ENCODE measurements at places on chromosomes 11 and 22. TPM values are rescaled to one million over a fixed set of nuclear protein-coding genes. Genes with fewer than 3 reads are reported as not detected.

- H3K4me1 ChIP-seq = peaks cover 80% of the 10 kb centered on the region
- no peaks in the 10 kb centered on the region for H3K27me3 ChIP-seq
- H3K36me3 ChIP-seq = peaks cover 4% of the 10 kb centered on the region
- no peak for DNase-seq
Measured at GRCh38 chr11:13289081-13289480, 11.5 kb downstream of the BMAL1 start.

- no peak overlapping the region for H3K4me3 ChIP-seq
- H3K36me3 ChIP-seq = no peaks in the 10 kb centered on the region
- H3K27ac ChIP-seq = no peak overlapping the region
- peaks cover 12% of the 10 kb centered on the region for H3K27me3 ChIP-seq
- no peak for DNase-seq
Measured at GRCh38 chr11:34836958-34837856, 79.0 kb downstream of the APIP start.

GRCh38 chr11:116339306-116340098 lies 433.3 kb downstream of the BUD13 start:
- H3K27ac ChIP-seq = no peak overlapping the region
- peaks cover 2% of the 10 kb centered on the region for H3K27me3 ChIP-seq
- no peaks in the 10 kb centered on the region for H3K4me1 ChIP-seq
- no peak overlapping the region for H3K4me3 ChIP-seq
- no peak for DNase-seq

DNA sequence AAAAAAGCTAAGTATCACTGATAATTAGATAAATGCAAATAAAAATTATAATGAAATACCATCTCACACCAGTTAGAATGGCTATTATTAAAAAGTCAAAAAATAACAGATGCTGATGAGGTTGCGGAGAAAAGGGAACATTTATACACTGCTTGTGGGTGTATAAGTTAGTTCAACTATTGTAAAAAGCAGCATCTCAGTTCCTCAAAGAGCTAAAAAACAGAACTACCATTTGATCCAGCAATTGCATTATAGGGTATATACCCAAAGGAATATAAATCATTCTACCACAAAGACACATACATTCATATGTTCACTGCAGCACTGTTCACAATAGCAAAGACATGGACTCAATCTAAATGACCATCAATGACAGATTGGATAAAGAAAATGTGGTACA lies 120.3 kb upstream of the ZBED5 start:
- no peak overlapping the region for H3K27ac ChIP-seq
- no peak for DNase-seq
- H3K4me3 ChIP-seq = no peak overlapping the region
- no peaks in the 10 kb centered on the region for H3K4me1 ChIP-seq
- no peaks in the 10 kb centered on the region for H3K36me3 ChIP-seq

- no peak overlapping the region for H3K27ac ChIP-seq
- no peaks in the 10 kb centered on the region for H3K4me1 ChIP-seq
Measured at GRCh38 chr22:48263431-48263765, 1500.9 kb downstream of the TBC1D22A start.

GRCh38 chr11:122098261-122098980 lies 17.6 kb downstream of the BLID start:
- H3K27me3 ChIP-seq = peaks cover 31% of the 10 kb centered on the region
- DNase-seq = no peak
- peaks cover 14% of the 10 kb centered on the region for H3K4me1 ChIP-seq
- no peak overlapping the region for H3K27ac ChIP-seq
- H3K36me3 ChIP-seq = no peaks in the 10 kb centered on the region
- H3K4me3 ChIP-seq = no peak overlapping the region

- H3K4me3 ChIP-seq = peak overlapping the region; percentile 86
- no peaks in the 10 kb centered on the region for H3K27me3 ChIP-seq
- peak overlapping the region; percentile 99 for H3K27ac ChIP-seq
- H3K36me3 ChIP-seq = peaks cover 52% of the 10 kb centered on the region
- peaks cover 60% of the 10 kb centered on the region for H3K4me1 ChIP-seq
- peak; percentile 74 for DNase-seq
Measured at GRCh38 chr11:67483831-67484665, 1.2 kb downstream of the AIP start.

The XKR3 gene
- not detected for total RNA-seq

The CNGA4 gene
- total RNA-seq = 0.25 TPM

The DGAT2 gene
- 1.4 TPM for total RNA-seq

The LSP1 gene
- total RNA-seq = 193 TPM

The ACER3 gene
- 8.9 TPM for total RNA-seq

The FAM180B gene
- not detected for total RNA-seq

The TYR gene
- total RNA-seq = not detected

The BAIAP2L2 gene
- 0.88 TPM for total RNA-seq

The SYNGR1 gene
- 0.89 TPM for total RNA-seq

Measured in activated CD4-positive, alpha-beta T cell treated with anti-CD3 and anti-CD28 coated beads for 36 hours (primary cell).